Epithelial cell of proximal tubule (primary cell): ENCODE measurements at places on chromosomes 6 and 20.

GRCh38 chr20:52410182-52410647 is 218.6 kb upstream of the ZFP64 start:
- peak; percentile 18 for DNase-seq

DNA sequence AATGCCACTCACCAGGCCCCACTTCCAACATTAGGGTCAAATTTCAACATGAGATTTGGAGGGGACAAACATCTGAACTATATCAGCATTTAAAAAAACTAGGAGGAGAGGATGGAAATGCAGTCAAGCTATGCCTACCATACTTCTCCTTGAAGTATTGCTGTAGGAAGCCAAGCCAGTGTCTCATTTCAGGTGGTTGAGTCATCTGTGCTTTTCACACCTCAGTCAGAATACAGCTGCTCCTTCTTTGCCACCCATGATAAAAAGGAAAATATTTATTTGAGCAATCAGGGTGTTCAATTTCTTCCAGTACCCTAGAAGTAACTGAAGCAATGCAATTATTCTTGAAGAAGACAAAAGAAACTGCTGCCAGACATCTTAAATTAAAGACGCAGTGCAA is 47.0 kb upstream of the EEF1E1 start:
- DNase-seq = no peak

GRCh38 chr6:35905841-35906498 is 14.9 kb downstream of the SRPK1 start:
- DNase-seq = no peak

DNA sequence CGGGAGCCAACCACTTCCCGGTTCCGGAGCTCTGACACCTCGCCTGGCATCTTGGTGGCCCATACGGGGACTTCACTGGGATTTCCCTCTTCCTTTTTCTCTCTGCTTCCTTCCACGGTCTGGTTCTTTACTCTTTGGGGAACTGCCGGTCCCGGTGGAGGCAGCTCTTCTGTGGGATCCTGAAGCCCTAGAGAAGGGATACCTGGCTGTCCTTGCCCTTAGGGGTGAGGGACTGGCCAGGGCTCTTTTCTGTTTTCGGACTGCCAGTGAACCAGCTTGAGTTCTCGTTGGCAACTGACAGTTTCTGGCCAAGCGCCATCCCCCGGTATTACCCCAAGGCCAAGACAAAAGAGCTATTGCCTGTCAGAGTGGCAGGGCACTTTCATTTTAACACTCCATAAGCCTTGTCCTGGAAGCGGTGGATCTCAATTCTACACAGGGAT is 880 bp upstream of the CPXM1 start:
- DNase-seq = no peak
